ENCODE measurements at places on chromosomes 2 and 18.

DNA sequence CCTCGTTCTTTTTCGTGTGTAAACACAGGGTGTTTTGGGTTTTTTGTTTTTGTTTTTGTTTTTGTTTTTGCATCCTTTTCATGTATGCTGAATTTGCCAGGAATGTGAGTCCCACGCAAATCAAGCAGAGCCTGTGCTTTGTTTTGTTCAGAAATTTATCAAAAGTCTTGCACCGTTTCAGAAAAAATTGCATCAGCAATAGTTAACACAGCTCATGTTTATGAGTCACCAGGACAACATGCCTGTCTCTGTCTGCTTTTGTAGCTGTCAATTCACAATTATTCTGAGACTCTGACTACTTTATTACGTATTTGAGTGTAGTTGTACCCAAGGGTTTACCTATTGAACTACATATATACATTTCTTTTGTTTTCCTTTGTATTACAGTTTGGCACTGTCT is 38.3 kb downstream of the MRPL44 start:
- no peak for DNase-seq

GRCh38 chr18:66994790-66995189 is 390.9 kb upstream of the CDH19 start:
- no peak for DNase-seq

DNA sequence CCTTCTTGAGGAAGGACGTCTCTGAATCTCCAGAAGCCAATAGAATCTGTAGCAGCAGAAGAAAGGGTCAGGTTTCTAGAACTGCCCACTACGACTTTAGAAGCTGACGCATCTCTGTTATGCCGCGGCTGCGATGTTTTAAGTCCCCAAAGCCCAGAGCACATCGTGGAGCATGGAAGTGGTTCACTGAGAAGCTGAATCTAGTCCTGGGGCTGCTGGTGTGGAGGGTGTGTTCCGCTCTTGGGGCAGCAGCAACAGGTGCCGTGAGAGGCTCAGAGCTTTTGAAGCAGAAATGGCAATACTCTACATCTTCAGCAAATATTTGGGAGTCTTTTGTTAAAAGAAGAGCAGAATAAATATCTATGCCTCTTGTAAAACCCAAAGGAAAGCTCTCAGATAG is 48.9 kb upstream of the RMDN2 start:
- DNase-seq, result no peak

GRCh38 chr2:27903649-27904404 is 13.3 kb downstream of the BABAM2 start:
- DNase-seq, result no peak

- no peak for DNase-seq
Measured at GRCh38 chr2:95389245-95390119, 13.0 kb upstream of the FAHD2A start.

DNA sequence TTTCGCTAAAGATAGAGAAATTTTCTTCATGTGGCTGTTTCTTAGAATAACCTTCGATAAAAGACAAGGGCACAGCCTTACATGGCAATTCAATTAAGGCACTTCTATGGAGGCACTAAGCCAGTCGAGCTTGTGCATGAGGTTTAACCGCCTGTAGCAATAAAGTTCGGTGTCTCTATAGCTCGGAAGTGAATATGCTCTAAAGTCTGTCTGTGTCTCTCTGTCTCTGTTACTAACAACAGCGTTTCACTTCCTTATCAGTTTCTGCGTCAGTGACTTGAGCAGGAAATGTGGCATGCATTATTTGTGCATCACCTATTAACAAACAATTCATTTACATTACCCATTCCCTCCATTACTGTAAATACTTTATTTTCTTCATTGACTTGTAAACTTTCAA is 365.1 kb upstream of the NETO1 start:
- DNase-seq, result no peak

DNA sequence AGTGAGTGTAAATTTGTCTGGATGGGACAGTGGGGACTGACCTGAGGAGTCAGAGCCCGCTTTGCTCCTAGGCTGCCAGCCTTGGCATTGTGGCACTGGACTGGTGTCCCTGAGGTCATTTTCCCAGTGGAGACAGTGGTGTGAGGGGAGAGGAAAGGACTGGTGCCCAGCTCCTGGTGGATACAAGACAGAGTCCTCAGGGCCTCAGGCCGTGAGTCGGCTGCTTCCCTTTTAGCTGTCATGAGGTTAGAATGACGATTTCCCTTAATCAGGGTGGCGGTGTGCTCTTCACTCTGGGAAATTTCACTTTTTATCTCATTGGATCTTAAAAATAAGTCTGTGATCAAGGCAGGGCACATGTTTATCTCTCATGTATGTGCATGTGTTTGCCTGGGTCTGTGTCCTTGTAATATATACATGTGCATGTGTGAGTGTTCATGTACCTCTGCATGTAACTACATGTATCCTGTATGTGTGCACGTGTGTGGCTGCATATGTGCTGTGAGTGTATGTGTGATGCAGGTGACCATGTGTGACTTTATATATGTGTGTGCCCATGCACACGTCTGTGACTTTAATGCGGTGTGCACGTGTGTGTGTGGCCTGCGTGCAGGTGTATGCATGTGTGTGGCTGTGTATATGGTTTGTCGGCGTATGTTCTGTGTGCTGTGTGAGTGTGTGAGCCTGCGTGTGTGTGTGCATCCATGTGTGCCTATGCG is 55.7 kb downstream of the GLI2 start:
- no peak for DNase-seq

GRCh38 chr18:4599312-4599711 is 144.2 kb upstream of the DLGAP1 start:
- DNase-seq, result no peak

DNA sequence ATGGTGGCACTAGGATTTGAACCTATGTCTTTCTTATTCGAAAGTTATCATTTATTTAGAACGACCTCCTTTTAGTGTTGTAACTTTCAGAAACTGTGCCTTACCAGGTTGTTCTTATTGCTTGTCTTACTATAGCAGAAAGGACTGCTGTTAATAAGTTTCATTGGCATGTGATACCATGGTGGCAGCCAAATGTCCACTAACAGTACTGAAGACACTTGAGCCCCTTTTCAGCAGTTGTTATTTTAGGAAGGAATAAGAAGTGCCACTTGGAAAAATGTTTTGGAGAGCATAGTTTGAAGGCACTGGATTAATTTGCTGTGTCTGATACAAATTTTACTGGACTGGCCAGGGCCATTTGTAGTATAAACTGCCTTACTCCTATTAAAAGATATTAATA is 37.7 kb downstream of the CEP192 start:
- DNase-seq, result no peak

DNA sequence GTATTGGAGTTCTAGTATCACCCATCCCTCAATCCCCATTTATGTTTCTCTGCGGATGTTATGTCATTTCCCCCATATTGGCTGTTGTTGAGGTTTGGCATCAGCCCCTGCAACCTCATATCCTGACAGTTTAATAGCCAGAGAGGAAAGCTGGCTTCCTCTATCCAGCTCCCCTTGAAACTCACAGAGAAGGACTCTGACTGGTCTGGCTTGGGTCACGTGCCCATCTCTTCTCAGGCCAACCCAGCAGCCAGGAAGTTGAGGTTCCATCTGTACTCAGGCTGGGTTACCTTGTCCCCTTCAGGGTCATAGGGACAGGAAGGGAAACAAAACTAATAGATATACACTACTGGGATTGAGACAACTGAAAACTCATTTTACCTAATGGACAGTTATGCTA is 148.0 kb upstream of the SLC14A2 start:
- DNase-seq, result no peak

DNA sequence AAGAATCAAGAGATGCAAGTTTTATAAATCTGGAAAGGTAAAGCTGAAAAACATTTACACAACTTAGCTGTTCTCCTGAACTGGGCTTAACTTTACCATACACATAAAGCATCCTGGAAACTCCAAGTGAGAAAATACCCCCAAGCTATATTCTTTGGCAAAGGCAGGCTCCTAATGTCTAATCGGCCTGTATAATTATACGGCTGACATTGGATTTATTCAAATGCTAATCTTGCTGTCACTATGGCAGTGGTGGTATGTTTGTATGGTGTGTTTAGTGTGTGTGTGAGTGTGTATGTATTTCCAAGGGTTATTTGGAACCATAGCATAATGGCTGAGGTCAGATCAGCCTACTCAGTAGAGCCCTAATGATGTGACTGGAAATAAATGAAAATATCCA is 1031.8 kb upstream of the ZEB2 start:
- DNase-seq, result no peak

DNA sequence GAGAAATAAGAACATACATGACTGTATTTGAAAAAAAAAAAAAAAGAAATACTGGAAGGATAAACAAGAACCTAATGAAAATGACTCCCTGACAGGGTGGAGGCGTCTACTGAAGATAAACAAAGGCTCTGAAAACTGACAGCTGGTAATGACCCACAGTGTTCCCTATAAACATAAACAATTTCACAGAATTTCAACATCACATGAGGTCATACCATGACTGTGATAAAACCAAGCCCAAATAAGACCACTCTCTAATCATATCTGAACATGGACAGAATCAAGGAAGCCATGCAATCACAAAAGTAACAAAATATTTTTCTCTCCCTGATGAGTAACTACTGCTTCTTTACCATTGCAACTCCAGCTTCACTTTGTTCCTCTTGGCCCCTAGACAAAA is 159.3 kb downstream of the FAM124B start:
- no peak for DNase-seq

- no peak for DNase-seq
Measured at GRCh38 chr2:99406137-99406536, 68.9 kb downstream of the EIF5B start.

DNA sequence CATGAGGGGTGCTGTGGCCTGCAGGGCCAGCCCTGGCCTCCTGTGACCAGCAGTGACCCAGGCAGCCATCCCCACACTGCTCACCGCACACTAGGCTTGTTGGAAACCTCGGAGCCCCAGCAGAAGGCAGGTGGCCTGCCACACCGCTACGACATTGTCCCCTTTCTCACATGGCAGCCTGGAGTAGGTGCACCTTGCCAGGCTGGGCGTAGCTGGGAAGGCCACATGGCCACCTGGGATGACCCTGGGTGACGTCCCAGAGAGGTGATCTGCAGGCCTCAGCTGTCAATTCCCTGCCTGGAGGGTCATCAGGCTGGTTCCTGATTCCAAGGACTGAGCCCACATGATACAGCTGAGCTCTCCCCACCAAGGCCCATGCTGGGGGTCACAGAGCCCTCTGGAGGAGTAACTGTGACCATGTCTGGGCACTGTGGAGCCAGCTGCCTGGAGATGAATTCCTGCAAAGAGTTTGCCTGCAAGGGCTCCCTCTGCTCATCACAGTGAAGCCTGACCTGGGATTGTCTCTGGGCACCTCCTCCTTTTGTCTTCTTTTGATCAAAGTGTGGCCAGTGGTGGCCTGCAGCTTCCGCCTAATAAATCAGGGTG is 119.6 kb upstream of the OTOS start:
- DNase-seq, result no peak

GRCh38 chr18:14936313-14936712 is 188.3 kb downstream of the ANKRD30B start:
- no peak for DNase-seq

DNA sequence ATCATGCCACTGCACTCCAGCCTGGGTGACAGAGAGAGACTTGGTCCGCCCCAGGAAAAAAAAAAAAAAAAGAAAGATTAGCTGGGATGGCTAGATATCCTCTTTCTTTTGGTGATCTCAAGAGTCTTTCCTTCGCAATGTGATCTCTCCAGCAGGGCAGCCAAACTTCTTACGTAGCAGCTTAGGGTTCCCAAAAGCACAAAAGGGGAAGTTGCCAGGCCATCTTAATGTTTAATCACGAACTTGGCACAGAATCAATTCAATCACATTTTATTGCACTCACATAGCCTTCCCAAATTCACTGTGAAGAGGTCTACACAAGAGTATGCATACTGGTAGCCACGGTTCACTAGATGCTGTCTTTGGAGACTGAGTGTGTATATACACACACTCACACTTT is 53.1 kb downstream of the VIL1 start:
- DNase-seq, result no peak

GRCh38 chr18:63617915-63618234 is 26.2 kb downstream of the SERPINB4 start:
- no peak for DNase-seq

DNA sequence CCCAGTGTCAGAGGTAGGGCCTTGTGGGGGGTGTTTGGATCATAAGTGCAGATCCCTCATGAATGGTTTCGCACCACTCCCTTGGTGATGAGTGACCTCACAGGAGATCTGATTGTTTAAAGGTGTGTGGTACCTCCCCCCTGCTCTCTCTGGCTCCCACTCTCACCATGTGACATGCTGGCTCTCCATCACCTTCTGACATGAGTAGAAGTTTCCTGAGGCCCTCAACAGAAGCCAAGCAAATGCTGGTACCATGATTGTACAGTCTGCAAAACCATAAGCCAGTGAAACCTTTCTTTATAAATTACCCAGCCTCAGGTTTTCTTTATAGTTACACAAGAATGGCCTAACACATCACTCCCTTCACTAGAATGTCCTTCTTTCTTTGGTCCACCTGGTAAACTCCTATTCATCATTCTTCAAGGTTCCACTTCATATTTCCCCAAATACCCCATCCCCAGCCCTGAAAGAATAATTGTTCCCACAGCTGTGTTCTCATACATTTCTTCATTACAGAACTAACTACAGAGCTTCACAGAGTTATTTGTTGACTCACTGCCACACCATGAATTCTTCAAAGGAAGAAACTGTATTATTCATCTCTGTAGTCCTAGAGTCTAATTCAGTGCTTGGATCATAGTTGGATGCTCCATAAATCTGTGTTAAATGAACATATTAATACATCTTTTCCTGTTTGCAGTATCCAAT is 81.2 kb upstream of the STK17B start:
- no peak for DNase-seq

- DNase-seq, result no peak
Measured at GRCh38 chr2:86037141-86037794, 68.4 kb downstream of the POLR1A start.

GRCh38 chr2:10030311-10030736 is 13.0 kb upstream of the KLF11 start:
- DNase-seq, result no peak

DNA sequence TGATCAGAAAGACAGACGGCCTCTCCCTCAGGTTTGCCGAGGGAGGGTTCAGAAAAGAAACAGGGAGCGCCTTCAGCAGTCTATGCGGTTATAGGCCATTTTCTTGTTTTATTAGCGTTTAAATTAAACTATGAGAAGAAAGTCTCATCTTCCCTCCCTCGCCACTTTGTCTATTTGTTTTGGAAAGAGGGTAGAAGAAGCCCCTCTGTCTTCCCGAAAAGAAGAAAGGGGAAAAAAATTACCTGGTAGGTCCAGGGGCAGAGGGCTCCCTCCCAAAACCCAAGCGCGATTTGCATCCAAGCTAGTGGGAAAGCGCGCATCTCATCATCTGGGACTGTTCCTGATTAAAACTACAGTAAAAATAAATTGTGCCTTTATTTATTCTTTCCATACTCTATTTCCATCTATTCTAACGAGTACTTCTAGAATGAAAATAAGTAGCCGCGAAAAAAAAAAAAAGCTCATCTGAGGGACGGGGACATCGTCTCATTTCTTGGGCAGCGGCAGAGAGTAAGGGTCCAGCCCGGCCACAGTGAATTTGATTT is 2.4 kb downstream of the PAX8 start:
- no peak for DNase-seq

Measured in renal cortex interstitium (tissue), 15 donors.